Activated T-helper 1 cell treated with anti-CD3 and anti-CD28 coated beads, Interleukin-2, amount 50 U/mL, for 16 hours (primary cell): ENCODE measurements at places on chromosomes 2 and 18.

DNA sequence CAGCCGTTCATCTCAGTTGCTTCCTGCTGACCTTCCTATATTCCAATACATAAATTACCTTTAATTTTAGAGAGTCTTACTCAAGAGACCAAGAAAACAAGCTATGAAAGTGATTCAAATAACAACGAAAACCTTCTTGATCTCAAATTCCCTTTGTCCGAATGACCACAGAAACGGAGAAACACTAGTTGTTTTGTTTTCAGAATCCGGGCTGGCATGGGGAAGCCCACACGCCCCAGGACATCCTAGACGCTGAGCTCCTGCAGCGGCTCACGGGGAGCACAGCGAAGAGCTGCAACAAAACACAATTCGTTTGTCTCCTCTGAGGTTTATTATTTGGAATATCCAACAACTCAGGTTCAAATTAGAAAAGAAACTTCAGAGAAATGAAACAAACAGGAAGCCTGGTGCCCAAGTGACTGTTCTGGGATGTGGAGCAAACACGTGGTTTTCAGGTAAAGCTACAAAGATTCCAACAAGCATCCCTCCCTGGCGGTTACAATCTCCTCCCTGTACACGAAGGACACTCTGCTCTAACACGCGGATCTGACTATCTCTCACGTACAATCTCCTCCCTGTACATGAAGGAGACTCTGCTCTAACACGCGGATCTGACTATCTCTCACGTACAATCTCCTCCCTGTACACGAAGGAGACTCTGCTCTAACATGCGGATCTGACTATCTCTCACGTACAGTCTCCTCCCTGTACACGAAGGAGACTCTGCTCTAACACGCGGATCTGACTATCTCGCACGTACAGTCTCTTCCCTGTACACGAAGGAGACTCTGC lies 237.5 kb downstream of the TWIST2 start:
- no peak for DNase-seq

GRCh38 chr18:79951545-79952455 lies at the start of gene SLC66A2:
SLC66A2 (minus strand) TSS chr18:79951653; CDS start chr18:79950926, 727 bp downstream.
- DNase-seq, result peak; percentile 88

DNA sequence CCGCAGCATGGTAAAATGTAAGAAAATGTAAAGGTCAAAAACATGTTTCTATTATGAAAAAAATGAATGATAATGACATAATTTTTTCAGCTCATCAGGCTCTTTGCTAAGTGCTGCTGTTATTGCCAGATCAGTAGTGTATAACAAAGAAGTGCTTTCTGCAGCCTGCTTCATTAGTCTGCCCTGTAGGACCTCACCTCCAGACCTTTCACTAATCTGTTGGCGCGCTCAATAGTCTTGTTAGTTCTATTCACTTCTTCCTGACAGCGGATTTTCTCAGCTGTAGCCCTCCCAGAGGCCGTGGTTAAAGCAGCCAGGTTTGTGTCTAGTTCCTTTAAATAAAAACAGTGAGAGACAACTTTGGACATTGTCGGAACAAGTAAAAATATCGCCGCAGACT lies 97.7 kb downstream of the CDCA7 start:
- DNase-seq, result no peak

DNA sequence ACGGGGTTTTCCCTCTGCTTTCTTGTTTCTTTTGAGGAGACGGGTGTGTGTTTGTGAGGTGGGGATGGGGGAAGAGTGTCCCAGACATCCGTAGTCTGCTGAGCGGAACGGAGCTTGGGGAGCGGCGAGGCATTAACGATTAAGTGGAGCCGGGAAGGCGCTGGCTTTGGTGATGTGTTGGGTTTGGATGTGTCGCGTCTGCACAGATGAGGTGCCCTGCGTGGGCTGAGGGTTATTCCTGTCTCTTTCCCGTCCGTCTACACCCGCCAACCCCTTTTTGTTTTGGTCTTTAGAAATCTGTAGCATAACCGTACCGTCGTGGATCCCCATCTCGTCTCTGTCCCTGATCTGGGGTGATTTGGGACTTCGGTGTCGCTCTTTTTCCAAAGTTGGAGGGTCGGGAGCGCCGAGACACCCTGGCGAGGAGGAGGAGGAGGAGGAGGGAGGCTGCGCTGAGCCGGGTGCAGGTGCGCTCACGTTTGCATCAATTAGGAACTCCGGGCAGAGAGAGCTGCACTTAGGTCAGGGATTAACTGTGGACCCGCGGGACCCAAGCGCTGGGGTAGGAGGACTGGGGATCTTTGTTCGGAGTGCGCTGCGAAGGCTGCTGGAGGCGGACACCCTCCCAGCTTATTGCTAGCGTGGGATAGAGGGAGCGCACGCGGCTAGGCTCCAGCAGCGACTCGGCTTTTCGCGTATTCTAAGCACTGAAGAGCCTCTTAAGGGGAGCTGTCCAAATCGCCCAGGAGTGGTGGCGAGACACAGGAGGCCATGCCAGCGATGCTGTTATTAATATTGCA lies 720.3 kb downstream of the DPP10 start:
- no peak for DNase-seq

- DNase-seq, result no peak
Measured at GRCh38 chr2:161206471-161207032, 46.3 kb downstream of the TANK start.

GRCh38 chr2:46032161-46032813 lies 264.9 kb upstream of the EPAS1 start:
- DNase-seq, result no peak

- no peak for DNase-seq
Measured at GRCh38 chr2:194842871-194843270, 814.2 kb upstream of the SLC39A10 start.

DNA sequence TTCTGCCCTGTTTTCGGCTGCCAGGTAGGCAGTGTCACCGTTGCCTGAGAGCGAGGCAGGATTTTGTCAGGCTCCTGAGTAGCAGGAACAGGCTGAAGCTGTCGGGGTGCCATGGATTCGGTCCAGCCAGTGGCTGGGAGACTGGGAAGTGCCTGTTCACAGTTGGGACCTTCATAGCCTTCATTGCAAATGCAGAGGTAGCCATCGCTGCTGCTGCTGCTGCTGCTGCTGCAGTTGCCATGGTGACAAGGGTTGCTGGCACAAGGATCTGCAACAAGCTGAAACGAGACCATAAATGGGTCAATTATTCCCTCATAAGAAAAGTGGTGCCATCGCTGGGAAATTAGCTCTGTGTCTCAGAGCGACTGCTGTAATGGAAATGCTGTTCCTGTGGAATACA lies 122.7 kb downstream of the DNER start:
- DNase-seq, result no peak

DNA sequence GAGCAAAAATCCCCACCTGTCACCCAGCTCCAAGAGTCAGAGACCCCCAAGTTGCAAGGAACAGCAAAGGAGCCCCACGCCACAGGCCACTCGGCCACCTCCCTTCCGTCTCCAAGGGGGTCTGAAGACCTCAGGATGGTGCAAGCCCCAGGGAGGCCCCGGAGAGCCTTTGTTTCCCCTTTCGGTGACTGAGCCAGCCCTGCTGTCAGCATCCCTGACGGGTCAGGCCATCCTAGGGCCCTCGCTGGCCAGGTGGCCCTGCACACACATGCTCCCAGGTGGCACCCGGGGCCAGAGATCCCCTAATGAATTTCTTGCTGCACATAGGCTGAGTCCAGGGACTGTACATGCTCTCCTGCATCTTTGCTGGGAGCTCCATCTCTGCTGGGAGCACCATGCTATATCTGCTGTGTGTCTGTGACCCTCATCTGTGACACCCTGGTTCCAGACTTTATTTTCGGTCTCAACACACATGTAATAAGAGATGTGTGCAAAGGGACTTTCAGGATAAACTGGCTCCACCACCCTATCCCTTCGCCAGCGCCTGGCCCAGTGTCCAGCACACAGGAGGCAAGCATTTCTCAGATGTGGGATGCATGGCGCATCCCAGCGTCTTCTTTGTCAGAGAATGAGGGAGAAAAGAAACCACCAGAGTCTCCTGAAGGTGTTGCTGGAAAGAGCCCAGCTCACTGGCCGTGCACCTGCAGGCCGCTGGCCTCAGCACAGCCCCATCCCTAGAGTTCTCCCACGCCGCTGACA lies 27.4 kb downstream of the ADI1 start:
- DNase-seq, result no peak
